T-cell (primary cell): ENCODE measurements at places on chromosomes 7 and 10.

DNA sequence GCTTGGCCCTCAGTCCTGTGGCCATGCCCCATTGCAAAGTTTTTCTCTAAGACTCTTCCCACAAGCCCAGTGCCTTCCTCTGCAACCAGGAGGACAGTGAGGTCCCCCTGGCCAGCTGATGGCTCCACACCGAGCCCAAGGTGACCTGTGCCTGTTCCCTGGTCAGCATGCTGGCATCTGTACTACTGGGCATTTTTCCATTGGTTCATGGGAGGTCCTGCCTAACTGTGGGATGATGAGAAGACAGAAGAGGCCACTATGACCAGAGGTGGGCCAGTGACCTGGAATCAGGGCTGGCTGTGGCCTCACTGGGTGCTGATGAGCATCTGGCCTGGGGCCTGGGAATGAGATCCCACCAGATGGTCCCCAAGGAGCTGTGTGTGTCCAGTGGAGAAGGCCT is 20.2 kb downstream of the CALML3 start:
- no peak for DNase-seq

DNA sequence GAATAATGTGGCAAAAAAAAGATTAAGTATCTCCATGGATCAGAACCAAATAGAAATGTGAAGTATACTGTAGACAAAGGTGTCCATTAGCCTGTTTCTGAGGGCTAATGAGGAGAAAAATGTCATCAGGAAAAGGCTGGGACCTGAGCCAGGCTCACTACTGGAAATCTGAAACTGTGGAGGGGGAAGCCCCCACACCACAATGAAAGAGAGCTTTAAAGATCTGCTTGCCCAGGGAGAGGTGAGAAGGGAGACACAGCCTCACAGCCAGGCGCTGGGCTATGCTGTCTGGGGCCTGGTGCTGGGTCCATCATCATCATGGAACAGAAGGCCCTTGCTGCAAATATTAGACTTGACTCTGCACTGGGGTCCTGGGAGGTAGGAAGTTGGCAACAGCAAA is 90.4 kb downstream of the OSBPL3 start:
- DNase-seq: no peak

DNA sequence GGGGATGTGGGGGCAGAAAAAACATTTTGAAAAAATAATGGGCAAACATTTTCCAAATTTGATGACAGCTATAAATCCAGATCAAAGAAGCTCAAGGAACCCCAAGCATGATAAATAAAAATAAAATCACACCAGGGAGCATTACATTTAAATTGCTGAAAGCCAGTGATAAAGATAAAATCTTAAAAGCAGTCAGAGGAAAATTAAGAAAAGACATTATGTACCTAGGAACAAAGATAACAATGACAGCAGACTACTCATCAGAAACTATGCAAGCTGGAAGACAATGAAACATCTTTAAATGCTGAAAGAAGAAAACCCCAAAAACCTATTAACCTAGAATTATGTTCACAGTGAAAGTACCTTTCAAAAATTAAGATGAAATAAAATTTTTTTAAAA is 23.3 kb downstream of the NEUROG3 start:
- no peak for DNase-seq

DNA sequence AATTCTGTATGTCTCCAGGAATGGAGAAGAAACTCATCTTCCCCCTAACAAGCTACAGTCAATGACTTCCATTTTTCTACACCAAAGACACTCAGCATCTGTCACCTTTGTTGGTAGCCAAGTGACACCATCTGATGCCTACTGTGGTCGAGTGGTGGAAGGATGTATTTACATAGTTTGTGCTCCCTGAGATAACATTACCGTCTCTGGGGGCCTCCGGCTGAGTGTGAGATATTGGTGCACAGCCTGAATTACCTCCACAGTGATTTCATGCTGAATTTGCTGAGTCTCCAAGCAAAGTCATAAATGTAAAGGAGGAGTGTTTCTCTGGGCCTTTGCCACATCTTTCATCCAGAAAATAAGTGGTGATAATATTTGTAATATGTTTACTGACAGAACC is 114.0 kb downstream of the GRID1 start:
- DNase-seq: no peak

GRCh38 chr10:35424680-35425285 is 88.5 kb downstream of the CCNY start:
- no peak for DNase-seq

DNA sequence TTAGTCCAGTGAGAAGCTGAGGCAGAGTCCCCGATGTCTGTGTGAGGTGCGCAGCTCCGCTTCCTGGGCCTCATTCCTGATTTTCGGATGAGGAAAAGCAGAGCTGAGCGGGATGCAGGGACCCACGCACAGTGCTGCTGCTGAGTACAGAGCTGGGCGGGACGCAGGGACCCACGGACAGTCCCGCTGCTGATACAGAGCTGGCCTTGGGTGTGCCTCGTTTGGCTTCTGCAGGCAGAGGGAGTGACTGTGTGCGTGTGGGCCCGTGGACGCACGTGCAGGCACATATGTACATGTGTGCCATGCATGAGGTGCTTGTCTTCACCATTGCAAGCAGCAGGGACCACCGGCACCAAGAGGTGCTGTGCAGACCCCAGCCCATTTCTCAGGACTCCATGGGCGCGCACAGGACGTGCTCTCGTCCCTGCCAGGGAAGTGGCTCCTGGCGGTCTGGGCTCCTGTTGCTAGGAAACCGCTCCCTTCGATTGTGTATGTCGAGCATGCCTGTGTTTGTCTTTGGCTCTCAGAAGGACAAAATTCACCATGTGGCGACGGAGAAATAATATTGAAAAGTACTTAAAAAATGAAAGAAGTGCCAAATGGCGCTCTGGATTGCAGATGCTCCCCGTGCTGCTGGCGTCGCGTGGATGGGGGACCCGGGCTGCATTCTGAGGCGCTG is 303.8 kb upstream of the MKI67 start:
- DNase-seq: no peak

DNA sequence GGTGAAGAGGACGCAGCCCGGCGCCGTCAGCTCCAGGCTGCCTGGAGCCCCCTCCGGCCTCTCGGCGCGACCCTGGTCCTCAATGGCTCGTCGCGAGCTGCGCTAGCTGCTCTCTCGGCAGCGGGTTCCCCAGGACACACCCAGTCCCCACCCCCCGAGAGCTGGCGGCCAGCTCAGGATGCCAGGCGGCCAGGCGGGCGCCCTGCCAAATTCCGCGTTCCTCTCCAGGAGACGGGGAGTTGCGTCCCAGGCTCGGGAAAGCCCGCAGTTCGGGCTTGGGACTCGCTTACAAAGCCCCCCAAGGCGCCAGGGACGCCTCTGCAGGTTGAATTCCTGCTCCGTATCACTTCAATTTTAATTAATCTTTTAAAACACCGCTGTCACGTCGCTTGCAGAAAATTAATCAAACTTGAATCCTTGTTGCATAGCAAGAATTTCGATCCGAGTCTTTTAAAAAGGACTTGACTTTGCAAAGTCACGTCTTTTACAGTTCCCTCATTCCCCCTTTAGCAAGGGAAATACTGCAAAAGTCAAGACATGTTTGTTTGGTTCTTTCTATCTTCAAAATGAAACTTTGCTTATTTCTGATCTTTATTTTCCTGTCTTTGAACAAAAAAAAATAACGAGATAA is 28.2 kb downstream of the SKIDA1 start:
- no peak for DNase-seq

GRCh38 chr7:34390103-34390502 is 267.9 kb upstream of the NPSR1 start:
- DNase-seq: no peak

- DNase-seq: no peak
These were observed 913.5 kb upstream of the GHITM start for GRCh38 chr10:83225781-83226180.

DNA sequence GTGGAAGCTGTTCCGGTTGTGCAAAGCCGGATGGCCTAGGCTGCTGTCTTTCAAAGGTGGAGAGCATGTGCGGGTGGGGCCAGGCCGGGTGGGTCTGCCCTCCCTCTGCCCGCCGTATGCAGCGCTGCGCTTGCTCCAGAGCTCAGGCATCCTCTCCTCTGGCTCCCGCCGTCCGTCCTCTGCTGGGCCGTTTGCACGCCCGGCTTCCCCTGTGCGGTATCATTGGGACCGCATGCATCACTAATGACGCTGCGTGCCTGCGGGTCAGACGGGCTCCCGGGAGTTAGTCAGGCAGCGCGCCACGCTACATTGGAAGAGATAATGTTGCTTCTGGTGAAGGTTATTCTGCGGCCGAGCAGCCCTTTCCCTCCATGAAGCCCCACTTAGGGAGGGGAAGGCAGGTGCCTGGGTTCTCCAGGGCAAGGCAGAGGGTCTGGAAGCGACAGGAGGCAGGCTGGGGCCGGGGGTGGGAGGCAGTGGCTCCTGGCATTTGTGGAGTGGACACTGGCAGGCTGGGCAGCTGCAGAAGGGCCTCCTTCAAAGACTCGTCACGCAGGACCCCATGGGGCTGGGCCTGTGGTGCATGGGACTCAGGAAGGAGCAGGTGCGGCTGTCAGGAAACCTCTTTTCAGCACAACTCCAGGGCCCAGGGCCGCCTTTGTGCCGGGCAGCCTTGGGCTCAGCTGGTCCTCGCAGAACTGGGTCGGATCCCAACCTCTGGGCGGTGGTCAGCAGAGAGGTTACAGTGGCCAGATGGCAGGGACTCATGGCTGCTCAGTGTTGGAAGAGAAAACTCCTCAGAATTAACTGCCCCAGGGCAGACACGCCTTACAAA is 318.5 kb downstream of the WDR37 start:
- no peak for DNase-seq

DNA sequence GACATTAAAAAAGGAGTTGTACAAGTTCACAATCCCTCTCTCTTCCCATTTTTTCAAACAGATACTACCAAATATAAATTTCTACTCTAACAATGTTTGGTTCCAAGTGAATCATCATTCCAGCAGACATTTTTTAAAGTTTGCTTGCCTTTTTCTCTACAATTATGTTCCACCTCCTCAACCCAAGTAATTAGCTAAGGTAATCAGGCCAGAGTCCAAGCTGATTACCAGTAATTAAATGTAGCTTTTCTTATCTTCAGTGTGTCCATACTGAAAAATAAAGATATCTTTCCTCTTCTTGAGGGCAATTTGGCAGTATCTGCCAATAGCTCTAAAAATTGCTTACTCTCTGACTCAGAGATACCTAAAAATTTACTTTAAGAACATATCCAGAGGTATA is 126.0 kb downstream of the ITGB8 start:
- DNase-seq: no peak

DNA sequence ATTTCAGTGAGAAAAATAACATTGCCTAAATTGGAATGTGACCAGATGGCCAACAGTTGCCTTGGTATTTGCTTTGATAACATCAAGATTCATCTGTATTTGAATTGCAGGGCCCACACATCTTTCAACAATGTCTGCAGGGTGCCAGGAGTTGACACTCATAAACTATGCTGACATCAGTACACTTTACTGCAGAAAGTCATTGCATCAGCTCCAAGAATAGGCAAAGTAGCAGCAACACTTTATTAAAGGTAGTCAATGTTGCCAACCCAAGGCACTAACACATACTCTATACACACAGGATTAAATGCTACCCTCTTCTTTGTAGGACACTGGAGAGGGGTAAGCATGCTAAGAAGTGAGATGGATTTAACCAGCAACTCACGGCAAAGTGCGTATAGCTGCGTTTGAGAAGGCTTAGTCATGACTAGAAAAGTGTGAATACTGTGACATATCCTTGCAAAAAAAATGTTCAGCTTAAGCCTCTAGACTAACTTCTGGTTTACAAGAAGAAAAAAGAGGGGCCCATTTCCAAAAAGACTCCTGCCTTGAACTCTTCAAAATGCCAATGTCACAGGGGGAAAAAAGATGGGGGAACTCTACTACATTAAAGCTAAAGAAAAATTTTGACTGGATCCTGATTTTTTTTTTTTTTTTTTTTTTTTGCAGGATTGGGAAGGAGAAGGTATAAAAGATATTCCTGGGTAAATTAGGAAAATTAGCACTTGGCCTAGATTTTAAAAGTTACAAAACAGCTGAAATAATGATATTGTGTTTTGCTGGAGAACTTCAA is 2.2 kb downstream of the BBIP1 start:
- no peak for DNase-seq

DNA sequence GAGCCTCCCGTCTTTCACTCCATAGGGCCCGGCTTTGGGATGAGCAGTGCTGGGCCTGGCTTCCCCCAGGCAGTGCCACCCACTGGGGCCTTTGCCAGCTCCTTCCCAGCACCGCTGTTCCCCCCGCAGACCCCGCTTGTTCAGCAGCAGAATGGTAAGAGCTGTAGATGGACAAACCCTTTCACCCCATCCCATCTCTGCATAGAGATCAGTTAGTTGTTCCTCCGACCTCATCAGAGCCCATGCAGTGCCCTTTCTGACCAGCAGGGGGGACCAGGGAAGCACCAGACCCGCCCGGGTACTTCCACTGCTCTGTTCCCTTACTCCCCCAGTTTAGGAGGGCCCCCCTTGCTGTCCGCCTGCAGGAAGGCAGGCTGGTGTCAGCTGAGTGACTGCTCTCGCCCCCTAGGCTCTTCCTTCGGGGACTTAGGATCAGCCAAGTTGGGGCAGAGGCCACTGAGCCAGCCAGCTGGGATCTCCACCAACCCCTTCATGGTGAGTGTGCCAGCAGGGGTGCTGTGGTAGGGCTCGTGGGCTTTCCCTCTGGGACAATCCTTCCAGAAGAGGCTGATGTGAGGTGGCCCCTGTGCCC is 9.8 kb downstream of the SAP25 start:
- DNase-seq: peak; percentile 50

- no peak for DNase-seq
These were observed 141.2 kb upstream of the ZNF716 start for GRCh38 chr7:57308631-57309408.

DNA sequence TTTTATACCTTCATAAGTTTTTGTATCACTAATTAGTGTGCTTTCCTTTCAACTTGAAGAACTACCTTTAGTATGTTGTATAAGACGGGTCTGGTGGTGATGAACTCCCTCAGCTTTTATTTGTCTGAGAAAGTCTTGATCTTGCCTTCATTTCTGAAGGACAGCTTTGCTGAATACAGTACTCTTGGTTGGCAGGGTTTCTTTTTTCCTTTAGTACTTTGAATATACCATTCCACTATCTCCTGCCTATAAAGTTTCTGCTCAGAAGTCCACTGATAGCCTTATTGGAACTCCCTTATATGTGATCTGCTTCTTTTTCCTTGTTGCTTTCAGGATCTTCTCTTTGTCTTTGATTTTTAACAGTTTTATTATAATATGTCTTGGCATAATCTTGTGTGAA is 230.9 kb downstream of the HPSE2 start:
- no peak for DNase-seq

- DNase-seq: no peak
These were observed 841.1 kb upstream of the SORCS1 start for GRCh38 chr10:108005627-108006026.

- DNase-seq: no peak
These were observed 129.8 kb upstream of the TNRC18 start for GRCh38 chr7:5553298-5553877.

DNA sequence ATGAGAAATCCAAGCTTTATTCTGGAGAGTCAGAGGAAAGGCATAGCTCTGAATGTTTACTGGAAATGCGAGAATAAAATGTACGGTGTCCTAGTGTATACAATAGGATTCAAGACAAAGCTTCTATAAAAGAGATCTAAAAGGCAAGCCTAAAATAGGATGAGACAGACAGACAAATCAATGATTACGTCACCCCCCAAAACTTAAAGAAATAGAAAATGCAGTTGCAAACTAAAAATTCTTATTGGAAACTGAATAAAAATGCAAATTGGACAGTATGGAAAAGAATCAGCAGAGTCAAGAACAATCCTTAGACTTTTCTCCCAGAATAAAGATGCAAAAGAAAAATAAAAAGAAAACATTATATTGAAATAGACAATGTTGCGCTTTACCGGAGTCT is 245.9 kb downstream of the POM121L12 start:
- no peak for DNase-seq

GRCh38 chr10:72321248-72322029 is 33.3 kb downstream of the DNAJB12 start:
- no peak for DNase-seq

GRCh38 chr10:70851597-70852475 is 36.1 kb downstream of the SGPL1 start:
- DNase-seq: no peak
